Cerebellar cortex (tissue), 1 donor: ENCODE measurements at places on chromosomes 5 and 9.
A peak's percentile ranks its signal among the peaks of the same experiment; 100 is the strongest.

DNA sequence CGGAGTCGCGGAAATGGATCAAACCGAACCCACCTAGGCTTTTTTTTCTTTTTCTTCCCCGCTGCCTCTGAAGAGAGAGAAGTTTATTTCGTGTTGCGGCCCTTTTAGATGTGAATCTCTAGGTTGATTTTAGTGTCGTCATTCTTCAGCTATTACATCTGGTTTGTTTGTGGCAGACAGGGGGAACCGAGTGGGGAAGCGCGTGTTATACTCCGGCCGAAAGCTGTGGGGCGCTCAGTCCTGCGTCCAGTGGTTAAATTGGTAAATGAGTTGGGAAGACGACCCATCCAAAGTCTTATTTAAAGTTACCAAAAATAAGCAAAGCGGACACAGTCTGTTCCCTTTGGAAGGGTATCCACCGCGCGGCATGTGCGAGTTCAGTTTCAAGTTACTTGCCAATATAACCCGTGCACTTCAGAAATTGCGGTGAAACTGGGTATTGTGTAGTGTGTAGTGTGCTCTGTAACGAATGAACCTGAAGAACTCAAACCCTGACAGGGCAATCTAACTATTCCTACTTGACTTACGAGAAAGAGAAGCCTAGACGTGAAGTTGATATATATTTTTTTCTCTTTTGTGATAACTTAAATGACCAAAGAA lies 1.3 kb downstream of the MAN2A1 start:
- peak; percentile 56 for DNase-seq

DNA sequence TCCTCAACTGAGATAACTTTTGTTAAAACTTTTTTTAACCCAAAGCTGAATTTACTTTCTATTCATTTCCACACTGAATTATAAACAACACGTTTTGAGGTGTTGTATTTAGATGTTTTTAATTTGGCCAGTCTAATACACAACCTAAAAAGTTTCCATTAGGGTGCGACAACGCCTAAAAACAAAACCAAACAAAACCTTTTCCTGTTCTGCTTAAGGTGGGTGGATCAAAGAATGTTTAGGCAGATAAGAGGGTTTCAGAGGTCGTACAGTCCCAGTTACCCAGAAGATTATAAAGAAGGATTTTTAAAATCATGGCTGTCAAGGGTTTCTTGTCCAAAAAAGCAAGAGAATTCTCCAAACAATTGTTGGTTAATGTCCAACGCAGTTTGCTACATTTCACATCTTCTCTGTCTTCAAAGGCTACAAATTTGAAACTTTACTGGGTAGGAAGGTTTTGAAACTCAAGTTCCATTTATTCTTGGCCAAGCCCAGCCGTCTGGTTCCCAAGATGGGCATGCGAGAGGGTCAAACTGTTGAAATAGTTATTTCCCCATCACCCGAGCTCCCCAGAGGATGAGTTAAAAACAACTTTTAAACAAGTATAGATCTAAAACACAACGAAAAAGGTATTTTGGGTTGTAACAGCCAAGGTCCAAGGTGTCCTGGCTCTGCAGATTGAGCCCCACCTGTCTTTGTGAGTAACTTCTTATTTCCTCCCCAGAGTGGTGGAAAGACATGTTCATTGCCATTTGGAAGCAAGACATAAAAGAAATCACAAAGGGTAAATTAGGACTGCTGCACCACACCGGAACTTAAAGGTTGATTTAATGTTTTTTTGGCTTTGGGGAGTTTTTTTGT lies 122.8 kb upstream of the MAP3K1 start:
- no peak for DNase-seq

DNA sequence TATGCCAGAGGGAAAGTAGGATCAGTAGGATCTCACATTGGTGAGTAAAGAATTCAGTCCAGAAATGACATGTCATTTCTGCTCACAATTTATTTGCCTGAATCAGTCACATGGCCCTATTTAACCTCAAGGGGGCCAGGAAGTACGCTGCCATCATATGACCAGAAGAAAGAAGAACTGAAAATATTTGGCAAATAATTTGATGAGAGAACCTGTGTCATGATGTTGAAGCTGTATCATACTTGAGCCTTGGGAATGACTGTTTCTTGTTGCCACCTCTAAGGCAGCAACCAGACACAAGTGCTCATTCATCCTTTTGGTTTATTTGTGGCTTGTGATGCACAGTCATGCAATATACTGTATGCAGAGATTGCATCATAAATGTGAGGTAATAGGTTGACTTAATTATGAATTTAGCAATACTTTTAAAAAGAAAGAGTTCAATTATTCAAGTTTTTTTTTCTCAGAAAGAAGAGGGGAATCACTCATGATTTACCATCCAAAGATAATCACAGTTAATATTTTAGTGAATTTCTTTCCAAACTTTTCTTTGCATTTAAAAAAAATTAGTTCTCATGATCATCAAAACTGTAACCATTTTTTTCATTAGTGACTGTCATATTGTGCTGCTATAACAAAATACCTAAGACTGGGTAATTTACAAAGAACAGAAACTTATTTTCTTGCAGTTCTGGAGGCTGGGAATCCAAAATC lies 8.2 kb upstream of the ZFYVE16 start:
- no peak for DNase-seq

GRCh38 chr5:138737494-138738265 lies 15.5 kb upstream of the CTNNA1 start:
- DNase-seq = no peak

- no peak for DNase-seq
These were observed 26.3 kb upstream of the GABRP start for GRCh38 chr5:170757182-170757601.

- DNase-seq = no peak
These were observed 76.2 kb upstream of the SPIN1 start for GRCh38 chr9:88312045-88312444.

- no peak for DNase-seq
These were observed 14.1 kb downstream of the ERP44 start for GRCh38 chr9:100084734-100085133.

DNA sequence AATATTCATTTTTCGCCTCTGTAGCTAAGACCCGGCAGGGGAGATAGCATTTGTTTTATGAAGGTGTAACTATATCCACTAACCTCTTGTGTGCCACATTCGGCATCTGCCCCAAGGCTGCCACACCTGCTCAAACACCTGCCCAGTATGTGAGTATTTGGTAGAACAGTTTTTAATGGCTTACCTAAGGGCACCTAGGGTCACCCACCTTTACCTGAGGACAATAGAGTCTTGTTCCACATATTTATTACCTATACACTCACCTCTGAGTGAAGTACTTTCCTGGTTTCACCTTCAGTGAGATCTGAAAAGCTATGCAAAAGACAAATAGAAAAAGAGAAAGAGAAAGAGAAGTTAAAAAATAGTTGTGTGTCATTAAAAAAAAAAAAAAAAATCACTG lies 68.0 kb upstream of the PIP5K1B start:
- no peak for DNase-seq

DNA sequence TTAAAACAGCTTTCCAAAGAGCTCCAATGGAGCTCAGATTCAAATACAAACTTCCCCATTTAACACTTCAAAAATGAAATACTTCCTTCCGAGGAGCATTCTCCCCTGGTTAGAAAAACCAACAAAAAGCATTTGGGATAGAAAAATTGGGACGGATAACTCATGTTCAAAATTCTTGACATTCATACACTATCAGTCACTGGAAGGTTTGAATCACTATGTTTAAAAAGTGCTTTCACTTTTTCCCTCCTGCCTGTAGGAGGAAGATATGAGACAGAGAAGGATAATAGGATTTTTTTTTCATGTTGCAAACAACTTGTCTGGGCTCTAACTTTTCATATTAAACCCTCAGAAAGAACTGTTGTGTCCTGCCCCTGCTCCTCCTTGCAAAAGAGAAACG lies 412.0 kb downstream of the ACTL7B start:
- DNase-seq = no peak

- no peak for DNase-seq
These were observed 281.3 kb downstream of the ARHGAP26 start for GRCh38 chr5:143051244-143052058.

DNA sequence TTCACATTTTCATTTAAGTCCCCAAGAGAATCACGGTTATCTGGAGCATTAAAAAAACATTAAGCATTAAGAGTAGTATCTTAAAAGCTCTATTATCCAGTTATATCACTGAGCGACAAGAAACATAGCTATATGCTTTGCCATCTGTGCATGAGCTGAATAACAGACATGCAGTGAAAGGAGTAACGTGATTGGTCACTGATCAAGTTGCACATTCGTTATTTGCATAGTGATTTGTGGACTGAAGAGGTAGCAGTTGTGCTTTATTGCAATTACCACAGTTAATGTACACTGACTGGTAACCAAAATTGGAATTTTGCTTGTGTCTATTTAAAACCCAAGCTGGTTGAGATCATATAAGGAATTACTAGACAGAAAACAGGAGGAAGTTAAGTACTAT lies 107.4 kb downstream of the MCTP1 start:
- no peak for DNase-seq

GRCh38 chr5:124403281-124403680 lies 343.2 kb downstream of the ZNF608 start:
- no peak for DNase-seq

GRCh38 chr5:62948301-62948700 lies 369.7 kb downstream of the LRRC70 start:
- DNase-seq = no peak

GRCh38 chr5:19125956-19126713 lies 861.9 kb downstream of the CDH18 start:
- DNase-seq = peak; percentile 49

DNA sequence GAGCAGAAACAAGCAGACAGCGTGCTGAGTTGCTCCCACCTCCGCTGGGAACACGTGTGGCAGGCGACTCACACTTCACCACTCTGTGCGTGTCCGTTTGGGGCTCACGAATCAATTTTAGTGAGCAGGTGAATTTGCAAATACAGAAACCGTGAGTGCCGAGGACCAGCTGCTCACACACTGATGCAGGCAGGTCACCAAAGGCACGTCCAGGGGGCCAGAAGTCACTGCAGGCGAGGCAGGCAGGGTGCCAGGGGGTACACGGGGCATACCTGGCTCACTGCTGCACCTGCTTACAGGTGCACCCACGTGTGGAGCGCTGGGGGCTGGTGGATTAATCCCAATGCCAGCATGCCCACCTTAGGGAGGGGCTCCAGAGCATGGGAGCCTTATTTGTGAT lies 68.8 kb downstream of the ZNF354C start:
- no peak for DNase-seq

DNA sequence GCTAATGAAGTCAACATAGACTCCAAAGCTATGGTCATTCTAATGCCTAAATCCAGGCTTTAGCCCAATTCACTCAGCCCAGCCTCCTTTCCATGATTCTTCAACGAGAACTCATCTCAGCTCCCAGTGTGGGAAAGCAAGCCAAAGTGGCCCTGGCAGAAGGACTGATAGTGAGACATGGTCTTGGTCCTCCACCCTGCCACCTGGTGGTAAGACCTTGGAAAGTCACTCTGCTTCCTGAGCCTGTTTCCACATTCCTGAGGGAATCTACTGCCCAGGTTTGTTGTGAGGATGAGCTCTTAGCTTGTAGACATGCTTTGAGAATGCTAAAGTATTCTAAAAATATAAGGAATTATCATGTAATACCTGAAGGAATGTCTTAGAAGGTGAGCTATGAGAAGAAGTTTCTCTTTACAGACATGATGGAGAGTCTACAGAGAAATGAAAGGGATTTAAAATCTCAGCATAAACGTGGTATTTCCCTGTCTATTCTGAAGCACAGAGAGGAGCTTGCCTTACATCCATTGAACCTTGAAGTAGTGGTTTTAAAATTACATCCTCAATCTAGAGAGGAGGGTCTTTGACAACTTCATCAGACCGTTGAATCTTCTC lies 173.5 kb downstream of the TRIM32 start:
- peak; percentile 73 for DNase-seq

GRCh38 chr5:145743396-145744061 lies 91.6 kb downstream of the PRELID2 start:
- DNase-seq = no peak

GRCh38 chr5:40001796-40002195 lies 577.0 kb upstream of the DAB2 start:
- DNase-seq = no peak

DNA sequence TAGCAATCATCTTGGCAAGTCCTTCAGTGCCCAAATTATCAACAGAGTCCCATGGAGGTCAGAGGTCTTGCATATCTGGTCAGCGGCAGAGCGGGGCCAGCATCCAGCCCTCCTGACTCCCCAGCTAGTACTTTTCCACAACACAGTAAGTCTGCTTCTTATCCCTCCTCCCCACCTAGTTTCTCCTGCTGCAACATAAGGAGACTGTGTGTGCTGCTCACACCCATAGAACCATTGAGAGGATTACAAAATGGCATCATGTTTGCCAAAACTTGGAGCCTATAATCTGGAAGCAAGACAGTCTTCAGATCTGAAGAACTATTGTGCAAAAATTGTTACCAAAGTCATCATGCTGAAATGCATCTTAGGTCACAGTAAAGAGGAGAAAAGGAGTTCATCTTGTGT lies 125.8 kb upstream of the ZNF366 start:
- DNase-seq = no peak

GRCh38 chr9:100196215-100196614 lies 97.2 kb downstream of the INVS start:
- DNase-seq = no peak

DNA sequence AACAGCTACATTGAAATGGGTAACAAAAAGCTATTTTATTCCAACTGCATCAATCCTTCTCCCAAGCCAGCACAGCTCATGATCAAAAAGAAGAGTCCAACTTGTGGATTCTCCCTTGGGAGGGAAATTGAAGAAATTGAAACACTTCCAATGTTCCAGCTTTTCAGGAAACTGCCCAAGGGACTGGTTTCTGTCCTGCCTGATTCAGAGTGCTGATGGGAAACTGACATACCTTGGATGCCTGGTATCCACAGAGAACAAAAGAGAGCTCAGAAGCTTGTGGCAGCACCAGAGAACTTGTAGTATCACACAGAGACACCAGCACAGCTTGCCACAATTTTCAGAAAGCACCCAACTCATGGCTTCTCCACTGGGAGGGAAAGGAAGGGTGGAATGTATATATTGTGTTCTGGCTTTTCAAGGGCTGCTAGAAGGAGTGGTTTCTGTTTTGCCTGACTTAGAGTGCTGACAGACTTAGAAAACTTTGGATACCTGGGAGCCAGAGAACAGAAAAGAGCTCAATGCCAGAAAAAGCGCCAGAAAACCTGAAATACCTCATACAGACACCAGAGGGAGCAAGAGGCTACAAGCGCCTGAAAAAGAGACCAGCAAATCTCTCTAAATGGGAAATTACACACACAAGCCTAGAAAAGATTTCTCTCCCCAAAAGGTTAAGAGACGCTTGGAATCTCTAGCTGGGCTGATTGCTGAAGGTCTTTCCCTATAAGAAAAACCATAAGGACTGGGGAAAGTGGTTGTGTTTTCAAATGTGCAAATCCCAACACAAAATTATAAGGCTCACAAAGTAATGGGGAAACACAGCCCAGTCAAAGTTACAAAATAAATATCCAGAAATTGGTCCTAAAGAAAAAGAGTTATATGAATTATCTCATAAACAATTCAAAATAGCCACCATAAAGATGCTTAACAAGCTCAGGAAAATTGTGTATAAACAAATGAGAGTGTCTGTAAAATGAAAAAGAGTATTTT lies 178.8 kb downstream of the SPOCK1 start:
- DNase-seq = peak; percentile 78

GRCh38 chr5:153276151-153276550 lies 214.3 kb upstream of the GRIA1 start:
- DNase-seq = no peak
